DMS153 (cell line): ENCODE measurements at places on chromosomes 6 and 20.

DNA sequence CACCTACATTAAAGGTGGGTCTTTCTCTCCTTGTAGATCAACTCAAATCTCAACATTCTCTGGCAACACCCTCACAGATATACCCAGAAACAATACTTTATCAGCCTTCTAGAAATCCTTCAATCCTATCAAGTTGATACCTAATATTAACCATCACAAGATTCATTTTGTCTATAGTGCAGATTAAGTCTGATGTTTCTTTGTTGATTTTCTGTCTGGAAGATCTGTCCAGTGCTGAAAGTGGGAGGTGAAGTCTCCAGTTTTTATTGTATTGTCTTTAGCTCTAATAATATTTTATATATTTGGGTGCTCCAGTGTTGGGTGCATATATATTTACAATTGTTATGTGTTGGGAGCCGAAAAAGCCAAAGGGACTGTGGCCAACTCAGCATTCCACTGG, 493.9 kb upstream of the ADGRB3 start:
- DNase-seq = no peak

- no peak for DNase-seq
Measured at GRCh38 chr20:25274891-25275812, 27.3 kb downstream of the PYGB start.

DNA sequence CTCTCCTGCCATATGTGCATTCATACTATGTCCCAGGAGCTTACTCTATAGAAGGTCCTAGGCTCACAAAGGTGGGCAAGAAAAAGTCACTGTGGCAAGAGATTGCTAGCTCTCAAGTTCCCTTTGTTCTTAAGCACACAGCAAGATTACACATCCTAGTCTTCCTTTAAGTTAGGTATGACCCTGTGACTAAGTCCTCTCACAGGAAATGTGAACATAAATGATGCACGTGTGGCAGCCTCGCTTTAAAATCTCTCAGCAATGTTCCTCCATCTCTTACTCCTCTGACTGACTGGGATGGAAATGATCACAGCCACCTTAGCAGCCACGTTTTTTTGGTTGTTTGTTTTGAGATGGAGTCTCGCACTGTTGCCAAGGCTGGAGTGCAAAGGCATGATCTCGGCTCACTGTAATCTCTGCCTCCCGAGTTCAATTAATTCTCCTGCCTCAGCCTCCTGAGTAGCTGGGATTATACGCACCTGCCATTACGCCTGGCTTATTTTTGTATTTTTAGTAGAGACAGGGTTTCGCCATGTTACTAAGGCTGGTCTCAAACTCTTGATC, 35.7 kb upstream of the HAO1 start:
- no peak for DNase-seq

GRCh38 chr6:39806278-39806677, 14.1 kb downstream of the DAAM2 start:
- DNase-seq = no peak

- no peak for DNase-seq
Measured at GRCh38 chr6:132063738-132064137, 112.6 kb upstream of the CCN2 start.

GRCh38 chr6:100370265-100370664, 94.5 kb downstream of the SIM1 start:
- DNase-seq = no peak

DNA sequence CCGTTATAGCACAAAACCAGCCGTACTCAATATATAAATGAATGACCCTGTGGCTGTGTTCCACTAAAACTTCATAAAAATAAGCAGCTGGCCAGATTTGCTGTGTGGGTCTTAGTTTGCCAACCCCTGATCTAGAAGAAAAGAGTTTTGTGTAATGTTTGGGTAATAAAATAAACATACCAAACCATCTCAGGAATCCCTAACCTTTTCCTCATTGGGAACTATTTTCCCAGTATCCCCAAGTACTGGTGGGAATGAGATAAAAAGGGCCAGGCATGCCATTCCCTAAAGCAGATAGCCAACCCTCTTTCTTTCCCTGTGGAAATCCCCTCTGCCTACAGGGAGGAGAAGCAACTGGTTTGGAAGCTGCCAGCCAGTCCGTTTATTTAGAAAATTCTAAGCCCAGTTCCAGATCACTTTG, 169.1 kb upstream of the AKAP12 start:
- no peak for DNase-seq

GRCh38 chr6:169131390-169131789, 122.3 kb downstream of the THBS2 start:
- DNase-seq = no peak

- no peak for DNase-seq
Measured at GRCh38 chr6:150046943-150047342, 21.6 kb upstream of the RAET1L start.
